ENCODE measurements at places on chromosomes 2 and 18.

DNA sequence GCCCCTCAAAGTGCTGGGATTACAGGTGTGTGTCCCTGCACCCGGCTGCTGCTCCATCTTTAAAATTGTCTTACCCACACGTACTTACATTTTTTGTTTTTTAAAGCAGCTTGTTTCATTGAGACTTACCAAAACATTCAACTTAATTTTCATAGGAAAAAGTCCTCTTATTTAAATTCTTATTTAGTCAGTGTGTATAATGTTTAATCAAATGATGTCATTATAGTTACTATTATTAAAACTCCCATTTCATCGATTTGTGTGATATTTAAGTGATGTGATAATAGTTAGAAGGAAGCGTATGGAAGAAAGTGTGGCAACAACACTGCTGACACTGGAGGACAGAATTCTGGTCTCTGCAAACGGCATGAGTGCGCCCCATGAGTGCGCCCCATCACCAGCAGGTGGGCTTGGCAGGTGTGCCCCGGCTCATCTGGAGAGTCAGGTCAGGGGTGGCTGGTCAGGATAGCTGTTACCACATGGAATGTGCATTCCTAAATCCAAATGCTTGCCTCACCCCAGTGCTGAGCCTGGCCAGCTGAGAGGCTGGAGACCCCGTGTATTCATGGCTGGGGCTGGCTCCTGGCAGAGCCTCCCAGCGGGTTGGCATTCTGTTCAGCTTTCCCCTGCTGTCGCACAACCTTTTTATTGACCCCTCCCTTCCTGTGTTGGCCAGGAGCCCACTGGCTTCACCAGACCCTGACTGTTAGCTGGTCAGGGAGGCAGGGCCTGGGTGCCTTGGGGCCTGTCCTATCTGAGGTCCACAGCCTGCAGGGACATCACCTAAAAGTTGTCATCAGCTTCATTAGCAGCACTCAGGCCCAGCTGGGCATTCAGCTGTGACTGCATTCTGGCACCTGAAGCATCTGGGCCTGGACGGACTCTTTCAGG lies 79.7 kb downstream of the AGAP1 start:
- no peak for DNase-seq

DNA sequence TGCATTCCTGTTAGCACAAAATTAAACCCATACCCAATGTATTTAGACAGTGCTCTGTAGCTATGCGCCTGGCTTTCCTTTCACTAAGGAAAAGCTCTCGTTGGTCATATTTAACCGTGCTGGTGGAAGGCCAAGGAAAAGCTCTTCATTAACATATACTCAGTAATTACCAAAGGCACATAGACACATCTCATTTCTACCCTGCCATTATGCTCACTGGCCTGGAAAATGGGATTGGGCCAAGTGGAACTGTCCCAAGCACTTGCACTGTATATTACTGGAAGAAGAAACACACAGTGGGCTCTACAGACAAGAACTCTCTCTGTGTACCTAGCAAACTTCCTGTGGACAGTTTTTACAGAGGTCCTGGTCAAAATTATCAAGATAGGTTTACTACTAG lies 274.4 kb downstream of the ERBB4 start:
- DNase-seq, result no peak

GRCh38 chr2:149586898-149587219 lies 716 bp downstream of the MMADHC start:
- DNase-seq, result no peak

DNA sequence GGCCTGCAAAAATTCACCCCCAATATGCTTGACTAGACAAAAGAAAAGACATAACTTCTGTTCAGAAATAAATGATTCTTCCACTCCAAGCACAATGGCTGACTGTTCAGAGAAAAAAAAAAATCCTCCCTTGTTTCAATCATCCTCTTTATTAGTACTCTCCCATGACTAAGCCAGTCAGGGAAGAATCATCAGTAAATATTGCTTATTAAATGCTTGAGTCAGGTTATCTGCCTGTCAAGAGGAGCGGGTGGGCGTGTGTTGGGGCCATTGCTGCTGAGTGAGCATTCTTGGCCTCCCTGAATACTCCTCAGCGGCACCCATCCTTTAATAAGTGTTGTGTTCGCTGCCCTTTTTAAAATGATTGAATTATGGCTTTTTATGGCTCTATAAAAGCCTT lies 1334.8 kb upstream of the CELF4 start:
- no peak for DNase-seq

DNA sequence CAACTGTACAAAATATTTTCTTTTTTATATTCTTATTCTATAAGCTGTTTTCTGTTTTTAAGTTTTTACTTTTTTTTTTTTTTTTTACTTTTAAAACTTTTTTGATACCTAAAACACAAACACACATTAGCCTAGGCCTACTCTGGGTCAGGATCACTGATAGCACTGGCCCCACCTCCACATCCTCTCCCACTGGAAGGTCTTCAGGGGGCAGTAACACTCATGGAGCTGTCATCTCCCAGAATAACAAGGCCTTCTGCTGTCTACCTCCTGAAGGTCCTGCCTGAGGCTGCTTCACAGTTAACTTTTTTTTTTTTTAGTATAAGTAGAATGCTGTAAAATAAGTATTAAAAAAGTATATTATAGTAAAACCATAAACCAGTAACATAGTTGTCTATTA lies 415.1 kb downstream of the PTPRM start:
- no peak for DNase-seq

DNA sequence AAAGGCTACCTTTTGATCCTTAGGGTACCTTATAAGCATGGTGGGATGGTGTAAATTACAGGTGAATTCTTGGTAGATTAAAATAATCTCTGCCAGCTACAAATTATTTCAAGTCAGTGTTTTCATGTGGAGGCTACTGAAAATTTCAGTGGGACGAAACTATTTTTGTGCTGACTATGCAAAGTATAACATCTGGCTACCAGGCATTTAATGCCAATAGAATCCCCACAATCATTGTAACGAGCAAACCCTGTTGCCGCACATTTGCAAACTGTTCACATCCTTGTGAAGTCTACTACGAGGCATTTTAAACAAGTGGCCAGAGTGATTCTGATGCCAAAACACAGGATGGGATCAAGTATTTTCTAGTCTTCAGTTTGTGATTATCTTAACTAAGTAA lies 48.1 kb upstream of the SDC1 start:
- DNase-seq, result no peak

GRCh38 chr2:5618271-5618670 lies 73.9 kb upstream of the SOX11 start:
- DNase-seq, result no peak

GRCh38 chr2:130884013-130884412 lies 47.3 kb downstream of the ARHGEF4 start:
- DNase-seq, result no peak

GRCh38 chr2:214484239-214484638 lies 73.4 kb downstream of the VWC2L start:
- DNase-seq, result no peak

- no peak for DNase-seq
Measured at GRCh38 chr18:36409779-36410178, 112.3 kb downstream of the FHOD3 start.

GRCh38 chr18:52222211-52222610 lies 117.8 kb upstream of the DCC start:
- DNase-seq, result no peak

DNA sequence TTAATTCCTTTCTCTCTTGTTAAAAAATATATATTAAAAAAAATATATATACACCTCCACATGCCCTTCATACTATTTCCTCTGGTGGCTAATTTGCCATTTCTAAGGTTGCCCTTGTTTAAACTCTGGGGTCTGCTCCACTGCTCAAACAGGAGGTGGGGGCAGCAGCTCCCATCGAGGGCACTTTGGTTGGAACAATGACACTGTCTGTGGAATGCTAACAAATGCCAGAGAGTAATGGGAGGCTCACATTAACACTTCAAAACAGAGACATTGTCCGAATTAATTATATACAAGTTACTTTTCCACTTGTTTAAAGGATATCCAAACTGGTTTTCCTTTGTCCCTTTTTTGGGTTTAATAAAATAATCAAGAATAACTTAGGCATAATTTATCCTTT lies 58.8 kb upstream of the CD302 start:
- no peak for DNase-seq

- DNase-seq, result no peak
Measured at GRCh38 chr18:5380586-5380985, 85.1 kb upstream of the ZBTB14 start.

GRCh38 chr18:9771977-9772660 lies 64.0 kb downstream of the RAB31 start:
- DNase-seq, result no peak

DNA sequence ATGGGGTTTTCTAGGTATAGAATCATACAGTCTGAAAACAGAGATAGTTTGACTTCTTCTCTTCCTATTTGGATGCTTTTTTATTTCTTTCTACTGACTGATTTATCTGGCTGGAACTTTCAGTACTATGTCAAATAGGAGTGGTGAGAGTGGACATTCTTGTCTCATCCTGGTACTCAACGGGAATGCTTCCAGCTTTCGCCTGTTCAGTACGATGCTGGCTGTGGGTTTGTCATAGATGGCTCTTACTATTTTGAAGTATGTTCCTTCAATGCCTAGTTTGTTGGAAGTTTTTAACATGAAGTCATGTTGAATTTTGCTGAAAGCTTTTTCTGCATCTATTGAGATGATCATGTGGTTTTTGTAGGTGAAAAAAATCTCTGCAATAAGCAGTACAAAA lies 730.4 kb downstream of the PLCL1 start:
- no peak for DNase-seq

- no peak for DNase-seq
Measured at GRCh38 chr2:240397924-240398645, 37.4 kb upstream of the GPC1 start.

- DNase-seq, result no peak
Measured at GRCh38 chr18:59446012-59446411, 86.9 kb upstream of the LMAN1 start.

DNA sequence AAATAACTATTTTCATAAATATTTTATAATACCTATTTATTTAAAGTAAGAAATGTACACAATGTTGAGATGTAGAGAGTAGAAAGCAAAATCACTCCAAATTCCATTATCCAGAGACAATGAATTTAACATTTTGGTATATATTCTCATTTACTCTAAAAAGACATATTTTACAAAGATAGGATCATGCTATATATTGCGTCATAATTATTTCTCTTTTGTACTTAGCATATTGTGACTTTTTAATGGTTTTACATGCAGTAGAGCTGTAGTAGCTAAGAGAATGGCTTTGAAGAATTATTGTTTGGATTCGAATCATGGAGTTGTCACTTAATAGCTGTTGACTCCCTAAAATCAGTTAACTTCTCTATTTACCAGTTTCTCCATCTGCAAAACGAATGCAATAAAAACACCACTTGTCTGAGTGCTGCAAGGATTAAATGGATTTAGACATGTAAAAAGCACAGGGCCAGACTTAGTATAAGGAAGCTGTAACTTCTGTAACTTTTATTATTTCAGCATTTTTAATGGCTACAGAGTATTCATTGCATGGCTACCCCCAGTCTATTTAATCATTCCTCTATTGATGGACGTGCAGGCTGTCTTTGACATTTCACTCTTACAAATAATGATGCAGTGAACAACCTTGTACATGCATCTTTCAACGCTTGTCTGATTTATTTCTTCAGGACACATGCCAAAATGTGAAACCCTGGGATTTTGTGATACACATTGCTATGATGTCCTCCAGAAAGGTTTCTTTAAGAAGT lies 33.2 kb downstream of the KCNS3 start:
- DNase-seq, result no peak

GRCh38 chr2:100718065-100718629 lies 101.8 kb upstream of the NPAS2 start:
- no peak for DNase-seq

DNA sequence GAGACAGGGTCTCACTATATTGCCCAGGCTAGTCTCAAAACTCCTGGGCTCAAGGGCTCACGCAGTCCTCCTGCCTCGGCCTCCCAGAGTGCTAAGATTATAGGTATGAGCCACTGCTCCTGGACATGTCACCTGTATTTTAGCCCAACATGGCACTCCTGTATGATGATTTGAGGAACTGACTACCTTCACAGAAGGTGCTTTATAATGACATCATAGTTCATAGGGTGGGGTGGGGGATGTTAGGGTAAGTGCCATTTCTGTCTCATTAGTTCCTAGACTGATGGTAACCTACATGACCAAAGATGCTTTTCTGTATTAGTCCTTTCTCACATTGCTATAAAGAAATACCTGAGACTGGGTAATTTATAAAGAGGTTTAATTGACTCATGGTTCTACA lies 109.7 kb downstream of the MAP4K4 start:
- no peak for DNase-seq

Data from stimulated activated CD4-positive, alpha-beta T cell treated with anti-CD3 and anti-CD28 coated beads, Interleukin-15, amount 100 ng/mL, for 48 hours (primary cell).